Head of caudate nucleus (tissue), 42 donors: ENCODE measurements at places on chromosomes 4 and X.

GRCh38 chr4:55143858-55144257, 18.5 kb upstream of the KDR start:
- DNase-seq, result no peak

GRCh38 chr4:2954358-2955185, 8.6 kb downstream of the NOP14 start:
- no peak for DNase-seq

GRCh38 chrX:103517246-103517645, 2.0 kb downstream of the RAB40A start:
- no peak for DNase-seq

GRCh38 chr4:77012726-77013125, 63.1 kb downstream of the CCNI start:
- DNase-seq, result no peak

DNA sequence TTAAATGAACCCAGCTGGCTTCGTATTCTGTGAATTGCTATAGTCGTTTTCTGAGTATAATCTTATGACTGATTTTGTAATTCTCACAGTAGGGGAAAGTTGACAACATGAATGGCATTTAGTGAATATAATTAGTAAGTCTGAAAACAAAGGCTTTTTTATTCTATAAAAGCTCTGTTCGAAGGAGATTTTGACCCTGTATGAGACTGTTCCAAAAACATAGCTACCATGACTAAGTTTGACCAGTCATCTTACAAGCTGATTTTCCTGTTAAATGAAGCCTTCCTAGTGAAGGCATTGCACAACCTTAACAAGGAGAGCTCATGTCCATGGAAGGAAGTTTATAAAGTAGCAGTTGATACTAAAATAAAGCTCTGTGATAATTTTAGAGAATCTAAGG, 242.3 kb downstream of the RPA4 start:
- DNase-seq, result no peak

DNA sequence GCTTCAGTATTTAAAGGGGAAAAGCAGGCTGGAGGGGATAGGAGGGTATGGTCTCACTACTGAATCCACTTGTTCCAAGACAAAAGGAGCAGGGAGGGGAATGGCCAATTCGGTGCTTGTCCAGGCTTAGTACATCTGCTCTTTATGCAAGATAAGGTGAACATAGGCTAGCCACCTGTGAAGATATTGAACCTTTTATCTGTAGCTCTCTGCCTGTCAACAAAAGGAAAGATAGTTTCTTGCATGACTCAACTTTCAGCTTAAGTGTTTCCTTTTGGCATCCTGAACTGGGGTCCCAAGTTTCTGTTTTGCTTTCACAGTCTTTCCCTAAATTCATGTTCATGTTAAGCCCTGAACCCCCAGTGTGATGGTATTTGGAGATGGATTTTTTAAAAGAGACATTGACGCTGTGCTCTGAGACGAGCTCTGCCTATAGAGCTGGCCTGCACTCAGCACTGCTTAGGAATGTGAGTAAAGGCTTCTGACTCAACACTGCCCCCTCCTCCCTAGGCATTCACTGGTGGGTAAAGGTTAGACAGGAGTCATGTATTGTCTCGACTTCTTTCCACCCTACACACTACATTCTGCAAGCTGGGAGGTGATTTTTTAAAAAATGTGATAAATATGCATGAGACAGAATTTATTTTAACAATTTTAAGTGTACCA, 28.2 kb downstream of the FAM149A start:
- DNase-seq, result no peak

GRCh38 chr4:7872264-7872771, 67.3 kb downstream of the AFAP1 start:
- DNase-seq, result no peak

GRCh38 chr4:170698334-170698733, 608.6 kb upstream of the AADAT start:
- no peak for DNase-seq

- DNase-seq, result no peak
Observed at GRCh38 chr4:144851948-144852347, 206.0 kb downstream of the HHIP start.

DNA sequence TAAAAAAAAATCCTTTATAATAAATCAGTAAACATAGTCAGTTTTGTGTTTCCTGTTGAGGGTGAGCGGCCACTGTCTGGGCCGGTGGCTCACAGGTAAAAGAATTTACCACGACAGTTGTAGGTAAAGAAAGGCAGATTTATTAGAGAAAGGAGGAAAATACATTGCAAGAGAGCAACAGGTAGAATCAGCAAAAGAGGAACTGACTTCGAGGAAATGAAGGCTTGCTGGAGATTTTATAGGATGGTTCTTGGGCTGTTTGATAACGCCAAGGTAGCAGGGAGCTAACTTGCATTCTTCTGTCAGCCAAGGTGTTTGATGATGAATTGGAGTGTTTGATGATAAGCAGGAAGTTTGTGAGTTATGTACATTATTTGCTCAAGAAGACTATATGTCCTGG, 2.8 kb downstream of the ZNF157 start:
- DNase-seq, result no peak

DNA sequence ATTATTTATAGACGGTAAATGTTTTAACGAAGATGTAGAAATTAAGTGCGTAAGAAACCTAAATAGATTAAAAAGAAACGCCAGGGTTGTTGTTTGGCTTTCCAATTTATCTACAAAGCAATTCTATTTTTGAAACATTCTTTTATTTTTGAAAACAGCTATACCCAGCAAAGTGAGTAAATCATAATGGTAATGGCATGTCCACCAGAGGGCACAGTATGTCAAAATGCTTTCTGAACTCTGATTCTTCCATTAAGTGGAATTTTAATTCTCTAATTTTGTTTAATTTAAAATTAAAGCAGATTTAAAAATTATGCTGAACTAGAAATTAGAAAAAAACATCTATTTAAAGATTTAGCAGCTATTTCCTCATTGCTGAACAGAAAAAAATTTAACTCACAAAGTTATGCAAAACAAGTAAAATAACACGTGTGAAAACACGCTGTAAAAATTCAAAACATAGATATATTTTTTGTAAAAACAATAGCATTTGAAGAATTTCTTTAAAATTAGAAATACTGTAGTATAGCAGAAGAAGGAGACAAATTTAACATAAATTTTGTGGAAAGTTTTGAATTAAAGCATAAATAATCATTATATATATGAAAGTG, 26.5 kb downstream of the RASSF6 start:
- no peak for DNase-seq

DNA sequence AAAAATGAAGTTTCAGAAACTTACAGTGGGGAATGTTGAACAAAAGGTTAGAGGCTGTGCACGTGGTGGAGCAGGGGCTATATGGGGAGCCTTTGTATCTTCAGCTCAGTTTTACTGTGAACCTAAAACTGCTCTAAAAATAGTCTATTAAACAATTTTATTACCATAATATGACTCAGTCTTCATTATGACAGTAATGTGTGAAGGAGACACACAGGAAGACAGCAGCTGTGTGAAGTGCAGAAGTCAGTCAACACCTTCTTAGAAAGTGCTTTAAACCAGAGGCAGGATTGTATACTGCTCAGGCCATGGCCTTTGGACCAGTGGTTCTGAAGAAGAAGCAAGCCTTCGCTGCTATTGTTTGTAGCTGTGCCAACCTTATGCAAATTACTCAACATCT, 89.7 kb downstream of the ARHGAP10 start:
- no peak for DNase-seq

GRCh38 chrX:53571494-53571893, 115.0 kb downstream of the HUWE1 start:
- DNase-seq, result no peak

- DNase-seq, result no peak
Observed at GRCh38 chrX:40290517-40290916, 192.8 kb upstream of the BCOR start.

GRCh38 chr4:77430847-77431246, 174.8 kb upstream of the CXCL13 start:
- DNase-seq, result no peak

GRCh38 chrX:1874416-1874815, 259.6 kb downstream of the ASMT start:
- DNase-seq, result no peak

- no peak for DNase-seq
Observed at GRCh38 chrX:65997978-65998717, 41.7 kb downstream of the VSIG4 start.

DNA sequence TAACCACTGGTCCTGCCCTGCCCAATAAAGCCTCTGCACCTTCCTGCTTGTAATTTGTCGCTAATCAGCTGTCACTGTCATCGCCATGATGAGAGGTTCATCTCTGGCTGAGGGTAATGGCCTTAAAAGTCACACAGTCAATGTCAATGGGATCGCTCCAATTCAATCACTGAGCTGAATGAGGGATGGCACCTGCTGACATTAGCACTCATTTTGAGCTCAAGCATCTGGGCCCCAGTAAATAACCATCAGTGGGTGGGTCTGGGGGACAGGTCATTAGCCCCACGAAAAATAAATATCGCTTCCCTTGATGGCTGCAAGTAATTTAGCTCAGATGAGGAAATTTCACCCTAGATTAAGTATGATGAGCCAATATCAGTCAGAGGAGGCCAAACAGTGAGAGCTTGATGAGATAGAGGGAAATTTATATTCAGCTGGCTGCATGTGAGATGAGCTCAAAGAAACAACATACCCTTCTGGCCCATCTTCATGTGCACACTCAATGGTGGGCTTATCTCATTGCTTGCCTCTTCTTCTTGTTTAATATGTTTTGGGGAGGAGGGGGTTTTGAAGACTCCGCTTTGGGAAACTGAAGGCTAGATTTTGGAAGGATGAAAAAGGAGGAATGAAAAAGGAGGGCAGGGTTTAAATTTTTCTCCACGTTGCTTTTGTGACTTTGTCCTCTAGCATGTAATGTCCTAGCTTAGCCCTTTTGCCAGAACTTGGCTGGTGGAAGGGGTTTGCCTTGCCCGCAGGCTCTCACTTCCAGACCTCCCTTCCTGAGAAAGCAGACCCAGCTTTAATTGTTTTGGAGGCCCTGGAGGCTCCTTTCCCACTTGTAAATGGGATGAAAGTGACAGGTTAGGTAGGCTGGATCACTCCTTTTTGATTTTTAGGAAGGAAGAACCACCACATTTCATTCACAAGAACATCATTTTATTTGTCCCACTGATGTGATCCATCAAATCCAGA, 84.8 kb upstream of the PAQR3 start:
- no peak for DNase-seq
